ENCODE measurements at places on chromosomes 12 and 14.
A peak's percentile ranks its signal among the peaks of the same experiment; 100 is the strongest.

DNA sequence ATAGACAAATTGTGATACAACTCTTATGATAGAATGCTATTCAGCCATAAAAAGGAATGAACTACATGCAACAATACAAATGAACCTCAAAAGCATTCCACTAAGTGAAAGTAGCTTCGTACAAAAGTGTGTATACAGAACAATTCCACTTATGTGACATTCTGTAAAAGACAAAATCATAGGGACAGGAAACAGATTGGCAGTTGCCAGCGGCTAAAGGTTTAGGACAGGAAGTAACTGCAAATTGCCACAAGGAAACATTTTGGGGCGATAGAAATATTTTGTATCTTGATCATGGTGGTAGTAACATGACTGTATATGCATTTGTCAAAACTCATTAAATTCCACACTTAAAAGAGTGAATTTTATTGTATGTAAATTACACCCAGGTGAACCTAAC, 113.4 kb downstream of the CAPZA3 start:
- no peak for DNase-seq

GRCh38 chr14:83559721-83560120, 1970.2 kb upstream of the FLRT2 start:
- DNase-seq, result no peak

DNA sequence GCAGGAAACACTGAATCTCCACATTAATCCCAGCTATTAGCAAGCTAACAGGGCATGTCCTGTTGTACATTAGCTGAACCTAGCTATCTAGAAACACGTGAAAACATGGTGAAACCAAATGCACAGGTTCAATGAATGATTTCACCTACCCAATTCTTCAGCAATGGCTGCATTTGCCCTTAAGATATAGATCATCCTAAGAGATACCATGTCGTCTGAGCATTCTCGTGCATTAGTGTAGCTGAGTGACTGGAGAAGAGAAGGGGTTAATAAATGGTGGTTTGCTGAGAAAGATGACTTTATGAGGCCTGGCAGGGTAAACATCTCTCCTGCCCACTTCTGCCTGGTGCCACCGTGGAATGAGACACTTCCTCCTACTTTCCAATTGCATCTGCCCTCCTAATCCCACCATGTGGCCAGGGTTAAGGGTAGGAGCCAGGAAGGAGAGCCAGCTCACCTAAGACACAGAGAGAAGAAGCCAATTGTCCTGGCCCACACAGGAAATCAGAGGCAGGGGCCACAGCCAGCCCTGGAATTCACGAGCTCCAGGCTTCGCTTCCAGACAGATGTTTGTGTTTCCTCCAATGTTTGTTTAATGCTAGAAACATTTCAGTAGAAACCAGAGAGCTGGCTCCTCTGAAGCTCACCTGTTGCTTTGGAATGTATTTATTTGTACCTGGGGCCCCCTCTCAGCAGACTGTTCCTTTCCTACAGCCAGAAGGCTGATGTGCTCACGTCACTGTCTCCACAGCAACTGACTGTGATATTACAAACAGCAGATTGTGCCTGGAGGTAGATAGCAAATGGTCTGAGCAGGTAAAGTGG, 126.0 kb upstream of the PARP11 start:
- no peak for DNase-seq

DNA sequence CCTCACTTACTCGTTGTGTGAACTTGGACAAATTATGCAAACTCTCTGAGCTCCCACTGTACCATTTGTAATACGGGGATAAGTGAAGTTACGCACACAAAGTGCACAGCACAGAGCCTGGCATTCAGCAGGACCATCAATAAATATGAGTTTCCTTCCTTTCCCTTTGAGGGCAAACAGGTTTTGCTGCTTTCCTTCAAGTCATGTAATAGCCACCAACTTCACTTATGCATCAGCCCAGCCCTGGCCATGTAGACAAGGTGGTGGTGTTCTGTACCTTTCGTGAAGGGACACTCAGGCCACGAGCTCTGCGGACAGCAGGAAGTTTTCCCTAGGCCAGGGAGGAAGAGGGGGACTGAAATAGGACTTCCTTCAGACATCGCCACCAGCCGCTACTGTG, 272.7 kb downstream of the CACNA1C start:
- DNase-seq, result no peak

GRCh38 chr14:96821501-96821900, 24.3 kb downstream of the VRK1 start:
- DNase-seq, result no peak

GRCh38 chr14:72736308-72736707, 157.6 kb downstream of the DPF3 start:
- peak; percentile 6 for DNase-seq

- no peak for DNase-seq
These were observed 510 bp downstream of the EIF2S1 start for GRCh38 chr14:67360470-67361206.

Measured in HT1080 (cell line).